ENCODE measurements at places on chromosomes 1 and 21. TPM values are rescaled to one million over a fixed set of nuclear protein-coding genes. Genes with fewer than 3 reads are reported as not detected.

Gene LEPR
- total RNA-seq, result 3.7 TPM

GRCh38 chr1:99456536-99456935 is 189.4 kb upstream of the PALMD start:
- H3K27me3 ChIP-seq, result no peaks in the 10 kb centered on the region
- H3K4me3 ChIP-seq, result no peak overlapping the region
- H3K27ac ChIP-seq, result no peak overlapping the region
- DNase-seq, result no peak

Gene VSIG8
- total RNA-seq, result not detected

- H3K4me3 ChIP-seq, result no peak overlapping the region
- H3K4me1 ChIP-seq, result no peaks in the 10 kb centered on the region
- no peaks in the 10 kb centered on the region for H3K36me3 ChIP-seq
- H3K27me3 ChIP-seq, result peaks cover 33% of the 10 kb centered on the region
- H3K27ac ChIP-seq, result no peak overlapping the region
- DNase-seq, result no peak
These were observed 2.0 kb downstream of the LRRC7 start for GRCh38 chr1:69569576-69570328.

Gene MAP10
- 2.5 TPM for total RNA-seq

DNA sequence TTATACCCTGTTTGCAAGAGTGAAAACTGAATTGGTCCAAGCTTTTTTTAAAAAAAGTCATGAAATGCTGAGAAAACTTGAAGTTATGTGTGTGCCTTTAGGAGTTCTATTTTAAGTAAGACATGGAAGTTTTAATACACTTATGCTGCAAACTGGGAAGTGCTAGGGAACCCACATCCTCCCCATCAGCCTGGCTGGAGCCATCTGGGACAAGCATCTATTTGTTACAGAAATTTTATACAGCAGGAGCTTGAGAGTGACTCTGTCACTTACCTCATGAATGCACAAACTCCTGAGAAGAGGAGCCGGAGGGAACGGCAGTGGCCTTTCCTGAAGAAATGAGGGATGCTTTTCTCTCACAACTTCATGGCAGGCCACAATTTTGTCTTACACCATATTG is 78.2 kb upstream of the SLC44A3 start:
- H3K36me3 ChIP-seq, result no peaks in the 10 kb centered on the region
- H3K4me1 ChIP-seq, result peaks cover 20% of the 10 kb centered on the region
- H3K27me3 ChIP-seq, result no peaks in the 10 kb centered on the region

- no peaks in the 10 kb centered on the region for H3K4me1 ChIP-seq
- no peaks in the 10 kb centered on the region for H3K36me3 ChIP-seq
- no peak overlapping the region for H3K27ac ChIP-seq
- H3K27me3 ChIP-seq, result no peaks in the 10 kb centered on the region
- H3K4me3 ChIP-seq, result no peak overlapping the region
These were observed 11.6 kb downstream of the DPYD start for GRCh38 chr1:97909266-97909665.

Gene LSM10
- total RNA-seq, result 30.3 TPM

GRCh38 chr21:33029385-33029921 is 3.7 kb downstream of the OLIG2 start:
- peaks cover 83% of the 10 kb centered on the region for H3K27me3 ChIP-seq
- no peak overlapping the region for H3K4me3 ChIP-seq
- H3K4me1 ChIP-seq, result no peaks in the 10 kb centered on the region
- no peaks in the 10 kb centered on the region for H3K36me3 ChIP-seq
- H3K27ac ChIP-seq, result no peak overlapping the region

GRCh38 chr1:234529950-234530237 is 50.9 kb upstream of the TARBP1 start:
- no peak overlapping the region for H3K27ac ChIP-seq
- H3K36me3 ChIP-seq, result no peaks in the 10 kb centered on the region
- no peak overlapping the region for H3K4me3 ChIP-seq
- H3K4me1 ChIP-seq, result peaks cover 12% of the 10 kb centered on the region

Data from colonic mucosa (tissue), 4 donors.